Suppressor macrophage treated with lipopolysaccharide for 1 hour (primary cell): ENCODE measurements at places on chromosomes 11 and 22.

- no peak for DNase-seq
Observed at GRCh38 chr11:128174465-128175291, 412.7 kb downstream of the ETS1 start.

DNA sequence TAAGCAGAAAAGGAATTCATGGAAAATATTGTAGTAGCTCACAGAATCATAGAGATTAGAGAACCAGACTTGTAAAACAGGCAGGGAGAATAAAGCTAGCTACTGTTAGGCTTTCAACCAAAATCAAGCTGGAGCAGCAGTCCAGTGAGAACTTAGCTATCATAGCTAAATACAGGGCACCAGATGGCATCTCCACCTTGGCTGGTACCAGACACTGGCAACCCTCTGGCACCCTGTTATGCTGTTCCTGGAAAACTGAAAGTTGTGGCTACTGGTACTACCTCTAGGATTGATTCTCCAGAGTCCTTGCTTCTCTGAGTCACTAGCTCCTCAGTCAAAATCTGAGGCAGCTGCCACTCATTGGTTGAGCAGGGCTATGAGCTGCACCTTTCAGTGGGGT is 6.0 kb upstream of the DRD2 start:
- DNase-seq = no peak

DNA sequence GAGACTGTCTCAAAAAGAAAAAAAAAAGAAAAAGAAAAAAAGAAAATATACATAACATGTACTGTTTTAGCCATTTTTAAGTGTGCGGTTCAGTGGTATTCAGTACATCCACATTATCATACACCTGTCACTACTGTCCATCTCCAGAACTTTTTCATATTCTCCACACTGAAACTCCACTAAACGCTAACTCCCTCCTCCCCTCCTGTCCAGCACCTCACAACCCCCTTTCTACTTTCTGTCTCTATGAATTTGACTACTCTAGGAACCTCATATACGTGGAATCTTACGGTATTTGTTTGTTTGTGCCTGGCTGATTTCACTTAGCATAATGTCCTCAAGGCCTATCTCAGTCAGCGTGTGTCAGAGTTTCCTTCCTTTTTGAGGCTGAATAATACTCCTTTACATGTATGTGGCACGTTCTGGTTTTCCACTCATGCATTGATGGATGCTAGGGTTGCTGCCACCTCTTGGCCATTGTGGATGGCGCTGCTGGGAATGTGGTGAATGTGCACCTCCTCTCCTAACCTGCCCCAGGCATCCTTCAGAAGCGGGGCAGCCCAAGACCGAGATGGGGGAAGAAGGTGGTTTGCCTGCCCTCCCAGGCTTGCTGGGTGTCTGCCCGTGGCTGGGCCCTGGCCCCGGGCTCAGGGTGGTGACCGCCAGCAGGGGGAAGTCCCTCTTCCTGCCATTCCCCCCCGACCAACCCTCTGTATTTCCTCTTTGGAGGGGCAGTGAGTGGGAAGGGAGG is 60.5 kb downstream of the BCR start:
- DNase-seq = peak; percentile 66

DNA sequence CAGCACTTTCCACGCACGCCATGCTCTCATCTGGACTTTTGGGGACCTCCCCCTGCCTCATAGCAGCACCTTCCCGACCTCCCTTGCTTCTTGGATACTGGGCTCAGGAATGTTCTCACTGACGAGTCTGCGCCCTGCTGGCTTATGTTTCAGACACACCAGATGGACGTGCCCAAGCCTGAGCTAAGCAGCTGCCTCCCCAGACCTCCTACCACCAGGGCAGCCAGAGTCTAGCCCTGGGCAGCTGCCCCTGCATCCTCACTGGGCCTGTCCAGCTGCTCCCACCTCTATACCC is 13.2 kb upstream of the RGL4 start:
- no peak for DNase-seq

GRCh38 chr11:13091373-13091772 is 82.3 kb downstream of the RASSF10 start:
- no peak for DNase-seq
